ENCODE measurements at places on chromosomes 12 and 14.

GRCh38 chr14:92316176-92316575 lies 6.8 kb upstream of the SLC24A4 start:
- no peak for DNase-seq

GRCh38 chr14:95468448-95469133 lies 47.9 kb downstream of the SYNE3 start:
- DNase-seq, result no peak

GRCh38 chr12:39402922-39403321 lies 40.0 kb downstream of the KIF21A start:
- DNase-seq, result no peak

- DNase-seq, result no peak
These were observed 19.6 kb downstream of the NINJ2 start for GRCh38 chr12:643475-644302.

DNA sequence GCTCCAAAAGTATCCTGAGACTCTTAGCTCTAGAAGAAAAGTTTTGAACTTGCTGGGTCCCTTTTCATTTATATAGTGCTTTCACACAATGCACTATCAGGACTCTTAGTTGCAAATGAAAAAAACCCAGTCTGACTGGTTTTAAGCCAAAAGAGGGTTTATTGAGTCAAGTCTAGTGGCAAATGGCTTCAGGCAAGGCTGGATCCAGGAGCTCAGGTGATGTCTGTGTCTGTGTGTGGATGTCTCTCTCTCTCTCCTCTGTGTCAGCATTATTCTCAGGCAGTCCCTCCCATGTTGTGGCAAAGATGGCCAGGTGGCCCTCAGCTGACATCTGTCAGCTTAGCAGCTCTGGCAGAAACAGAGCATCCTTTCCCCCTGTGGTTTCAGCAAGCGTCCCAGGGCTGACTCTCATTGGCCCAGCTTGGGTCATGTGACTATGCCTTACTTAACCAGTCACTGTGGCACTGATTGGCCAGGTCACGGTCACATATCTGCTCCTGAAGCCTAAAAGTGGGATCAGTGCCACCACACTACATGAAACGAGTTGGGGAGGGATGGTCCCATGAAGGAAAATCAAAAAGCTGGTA lies 6.2 kb downstream of the TMEM120B start:
- no peak for DNase-seq

DNA sequence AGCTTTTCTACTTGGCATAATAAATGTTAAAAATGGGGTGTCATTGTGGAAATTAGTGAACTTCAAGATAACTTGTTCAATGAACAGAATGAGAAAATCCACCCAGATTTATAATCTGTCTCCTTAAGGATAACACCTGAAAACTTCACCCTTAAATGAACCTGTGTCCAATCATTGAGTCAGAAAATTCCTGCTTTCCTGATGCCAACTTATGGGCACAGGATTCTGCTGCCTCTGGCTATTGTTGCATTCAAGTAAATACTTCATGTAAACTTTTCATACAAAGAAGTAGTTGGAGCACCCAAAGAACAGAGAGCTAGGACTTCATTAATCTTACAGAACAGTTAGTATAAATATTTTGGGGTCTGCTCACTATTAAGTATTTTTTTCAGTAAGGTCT lies 98.9 kb upstream of the PLEKHA5 start:
- DNase-seq, result no peak

DNA sequence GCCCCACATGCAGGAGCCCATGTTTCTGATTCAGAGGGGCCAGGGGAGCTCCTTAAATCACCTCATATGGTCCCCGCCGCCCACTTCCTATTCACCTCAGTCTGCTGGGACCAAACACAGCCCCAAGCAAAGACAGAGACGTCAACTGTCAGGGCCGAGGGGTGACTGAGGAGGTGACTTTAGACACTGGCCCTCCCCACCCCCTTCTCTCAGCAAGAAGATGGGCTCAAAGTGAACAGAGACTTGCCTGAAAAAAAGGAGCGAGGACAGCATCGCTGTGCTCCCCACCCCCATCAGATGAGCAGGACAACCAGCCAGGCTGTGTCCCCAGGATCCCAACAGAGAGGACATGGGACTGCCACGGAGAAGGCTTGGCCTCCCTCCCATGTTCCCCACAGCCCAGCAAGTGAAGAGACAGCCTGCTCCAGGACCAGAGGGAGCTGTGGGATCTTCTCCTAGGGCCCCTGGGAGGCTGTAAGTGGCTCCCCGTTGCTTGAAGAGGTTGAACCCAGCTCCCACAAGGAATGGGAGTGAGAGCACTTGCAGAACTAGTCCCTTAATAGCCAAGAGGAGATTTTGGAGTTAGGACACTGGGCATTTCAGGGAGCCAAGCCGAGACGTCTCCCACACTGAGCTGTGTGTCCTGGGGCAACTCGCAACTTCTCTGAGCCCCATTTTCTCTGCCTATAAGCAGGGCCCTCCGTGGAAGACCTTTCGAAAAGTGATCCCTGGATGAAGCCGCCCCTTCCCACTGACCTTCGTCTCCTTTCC lies 1.3 kb upstream of the KRT79 start:
- no peak for DNase-seq

DNA sequence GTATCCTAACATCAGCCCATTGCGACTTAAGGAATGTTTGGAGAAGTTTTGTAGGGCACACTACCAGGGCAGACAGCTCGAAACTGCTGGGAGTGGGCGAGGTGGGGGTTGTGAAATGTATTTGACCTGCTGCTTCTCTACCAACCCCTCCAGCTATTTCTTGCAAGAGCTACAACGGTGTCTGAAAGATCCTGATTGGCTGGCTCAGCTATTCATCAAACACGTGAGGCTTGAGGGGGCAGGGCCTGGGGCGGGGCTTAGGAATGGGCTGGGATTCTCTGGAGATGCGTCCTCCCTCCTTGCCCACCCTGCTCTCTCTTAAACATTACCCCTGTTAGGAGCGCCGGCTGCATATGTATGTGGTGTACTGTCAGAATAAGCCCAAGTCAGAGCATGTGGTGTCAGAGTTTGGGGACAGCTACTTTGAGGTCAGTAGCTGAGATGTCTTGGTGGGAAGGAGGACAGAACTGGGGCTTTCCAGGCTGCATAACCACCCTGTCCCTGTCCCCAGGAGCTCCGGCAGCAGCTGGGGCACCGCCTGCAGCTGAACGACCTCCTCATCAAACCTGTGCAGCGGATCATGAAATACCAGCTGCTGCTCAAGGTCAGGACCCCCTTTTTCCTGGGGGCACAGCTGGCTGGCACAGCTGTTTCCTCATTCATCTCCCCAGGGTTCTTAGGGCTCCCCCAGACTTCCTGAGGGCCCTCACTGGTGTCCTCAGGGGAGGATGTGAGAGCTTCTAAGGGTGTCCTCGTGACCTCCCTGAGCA lies 3.1 kb downstream of the ARHGEF25 start:
- DNase-seq, result no peak

DNA sequence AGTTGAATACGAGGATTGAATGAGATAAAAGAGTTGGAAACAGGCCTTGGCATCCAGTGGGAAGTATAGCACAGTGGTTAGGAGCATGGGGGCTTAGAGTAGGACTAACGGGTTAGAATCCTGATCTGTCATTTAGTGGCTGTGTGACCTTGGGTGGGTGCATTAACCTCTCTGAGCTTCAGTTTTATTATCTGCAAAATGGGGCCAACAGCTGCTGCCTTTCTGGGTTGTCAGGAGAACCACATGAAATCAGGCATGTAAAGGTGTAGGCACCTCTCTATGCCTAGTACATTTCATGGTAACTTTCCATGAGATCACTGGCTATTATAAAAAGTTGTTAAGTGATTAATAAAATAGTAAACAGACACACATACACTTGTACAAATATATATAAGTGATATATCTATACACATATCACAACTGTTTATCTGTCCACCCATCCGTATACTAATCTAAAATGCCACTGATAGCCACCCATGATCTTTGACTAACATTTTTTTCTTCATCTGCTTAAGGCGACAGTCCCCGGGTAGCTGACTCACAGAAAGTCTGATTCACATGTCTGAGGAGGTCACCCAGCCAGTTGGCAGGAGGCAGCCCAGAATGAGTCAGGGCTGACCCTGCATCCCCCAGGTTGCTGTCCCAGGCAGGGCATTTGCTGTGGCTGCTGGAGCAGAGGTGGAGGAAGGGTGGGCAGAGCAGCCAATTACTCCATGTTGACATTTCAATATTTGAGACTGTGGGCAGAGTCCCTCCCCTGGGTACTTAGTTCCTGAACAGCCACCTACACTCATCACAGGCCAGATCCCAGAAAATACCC lies 125.6 kb upstream of the NOS1 start:
- peak; percentile 1 for DNase-seq

- DNase-seq, result no peak
These were observed 437.7 kb upstream of the FAR2 start for GRCh38 chr12:28711421-28711820.

DNA sequence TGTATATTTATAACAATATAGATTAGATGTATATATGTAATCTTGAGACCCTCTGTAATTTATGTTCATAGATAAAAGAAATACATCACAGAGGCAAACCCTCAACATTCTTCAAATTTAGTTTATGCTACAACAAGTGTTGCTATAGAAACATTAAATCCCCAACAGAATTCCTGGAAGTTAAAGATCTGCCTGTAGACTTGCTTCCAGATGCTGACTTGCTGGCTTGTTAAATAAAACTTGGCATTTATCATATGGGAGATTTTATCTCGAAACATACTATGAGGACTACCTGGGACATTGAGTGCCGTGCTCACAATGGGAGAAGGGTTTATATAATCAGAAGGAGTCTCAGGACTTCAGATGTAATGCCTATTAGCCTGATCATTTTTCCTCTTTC lies 136.3 kb upstream of the PLXNC1 start:
- no peak for DNase-seq

DNA sequence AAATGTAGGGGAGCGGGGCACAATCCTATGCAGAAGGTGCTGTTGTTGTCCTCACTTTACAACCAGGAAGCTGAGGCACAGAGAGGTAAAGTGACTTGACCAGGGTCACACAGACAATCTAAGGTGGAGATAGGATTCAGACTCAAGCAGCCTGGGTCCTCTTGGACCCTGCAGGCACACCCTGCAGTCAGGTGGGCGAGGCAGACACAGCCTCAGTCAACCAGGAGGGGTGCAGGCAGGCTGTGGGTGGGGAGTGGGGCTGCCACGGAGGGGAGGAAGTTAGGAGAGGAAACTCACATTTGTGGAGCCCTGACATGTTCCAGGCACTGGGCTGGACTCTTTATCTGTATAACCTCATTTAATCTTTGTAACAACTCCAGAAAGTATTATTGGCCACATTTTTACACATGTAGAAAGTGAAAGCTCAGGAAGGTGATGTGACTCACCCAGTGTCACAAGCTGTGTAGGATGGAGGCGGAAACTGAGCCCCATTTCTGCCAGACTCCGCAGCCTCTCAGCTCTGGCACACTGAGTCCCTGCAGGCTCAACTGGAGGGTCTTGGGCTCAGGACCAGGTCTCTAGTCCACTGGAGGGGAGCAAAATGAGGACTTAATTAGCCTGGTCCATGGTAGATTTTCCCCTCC lies 24.9 kb upstream of the CHGA start:
- DNase-seq, result no peak

- DNase-seq, result no peak
These were observed 83.2 kb downstream of the PPP2R5C start for GRCh38 chr14:101844751-101845150.

GRCh38 chr14:91227183-91227628 lies 17.3 kb downstream of the GPR68 start:
- no peak for DNase-seq

- no peak for DNase-seq
These were observed 240.3 kb upstream of the TMPO start for GRCh38 chr12:98275131-98275475.

DNA sequence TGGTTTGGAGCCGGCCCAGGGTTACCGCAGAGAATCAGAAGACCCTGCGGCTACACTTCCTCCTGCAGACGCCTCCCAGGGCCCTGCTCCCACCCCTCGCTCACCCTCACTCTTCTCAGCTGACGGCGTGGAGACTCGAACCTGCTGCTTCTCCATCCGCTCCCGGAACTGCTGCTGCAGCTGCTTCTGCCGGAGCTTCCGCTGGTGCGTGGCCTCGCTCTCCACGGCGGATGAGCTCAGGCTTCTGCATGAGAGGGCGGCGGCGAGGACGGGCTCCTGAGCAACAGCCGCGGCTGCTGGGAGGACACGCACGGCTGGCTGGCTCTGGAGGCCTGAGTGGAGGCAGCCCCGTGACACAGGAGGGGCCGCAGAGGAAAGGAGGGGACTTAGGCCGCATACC lies 33.3 kb downstream of the RAD52 start:
- DNase-seq, result peak; percentile 78

DNA sequence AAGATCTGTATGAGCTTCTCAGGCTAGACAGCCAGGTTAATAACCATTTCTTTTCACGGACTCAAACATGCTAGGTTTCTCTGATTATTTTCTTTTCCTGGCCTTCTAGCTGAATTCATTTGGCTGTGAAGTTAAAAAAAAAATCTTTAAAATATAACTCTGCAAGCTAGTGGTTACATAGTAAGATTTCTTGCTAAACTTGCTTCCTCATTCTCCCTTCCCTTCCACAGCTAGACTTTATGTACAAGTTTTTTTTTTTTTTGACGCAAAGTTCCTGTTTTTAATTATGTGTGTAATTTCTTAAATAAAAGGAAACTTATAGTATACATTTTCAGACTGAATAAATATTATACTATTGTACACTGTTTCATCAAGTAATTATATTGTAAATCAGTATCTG lies 145.4 kb downstream of the TMTC2 start:
- no peak for DNase-seq

GRCh38 chr12:91126516-91126915 lies 15.2 kb upstream of the LUM start:
- DNase-seq, result no peak

GRCh38 chr12:123471374-123472068 lies 13.6 kb downstream of the SNRNP35 start:
- no peak for DNase-seq

GRCh38 chr12:91836264-91836663 lies 309.4 kb downstream of the BTG1 start:
- DNase-seq, result no peak

GRCh38 chr12:91205811-91206210 lies 23.2 kb upstream of the DCN start:
- DNase-seq, result no peak

DNA sequence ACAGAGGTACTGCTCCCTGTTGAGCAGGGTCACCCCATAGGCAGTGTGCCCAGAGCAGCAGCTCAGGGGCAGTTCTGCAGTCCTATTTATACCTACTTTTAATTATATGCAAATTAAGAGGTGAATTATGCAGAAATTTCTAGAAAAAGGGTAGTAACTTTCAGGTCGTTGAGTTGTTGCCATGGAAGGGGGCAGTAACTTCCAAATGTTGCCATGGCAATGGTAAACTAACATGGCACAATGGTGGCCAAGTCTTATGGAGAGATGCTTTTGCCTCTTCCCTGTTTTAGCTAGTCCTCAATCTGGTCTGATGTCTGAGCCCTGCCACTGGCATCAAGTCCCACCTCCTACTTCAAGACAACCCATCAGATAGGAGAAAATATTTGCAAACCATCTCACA lies 30.4 kb upstream of the P2RX7 start:
- DNase-seq, result no peak

DNA sequence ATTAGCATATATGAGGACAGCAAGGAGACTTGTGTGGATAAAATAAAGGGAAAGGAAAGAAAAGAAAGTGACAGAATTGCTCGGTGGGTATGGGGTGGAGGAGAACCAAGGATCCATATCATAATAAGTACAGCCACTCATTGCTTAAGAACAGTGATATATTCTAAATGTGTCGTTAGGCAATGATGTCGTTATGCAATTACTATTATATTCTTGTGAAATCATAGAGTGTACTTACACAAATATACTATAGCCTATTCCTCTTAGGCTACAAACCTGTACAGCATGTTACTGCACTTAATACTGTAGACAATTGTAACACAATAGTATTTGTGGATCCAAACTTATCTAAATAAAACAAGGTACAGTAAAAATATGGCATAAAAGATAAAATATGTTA lies 271.1 kb downstream of the CCER1 start:
- no peak for DNase-seq

GRCh38 chr12:125271892-125272291 lies 206.7 kb downstream of the AACS start:
- no peak for DNase-seq

Data from upper lobe of left lung (tissue), 6 donors.